Activated T-cell treated with anti-CD3 and anti-CD28 coated beads for 24 hours (primary cell): ENCODE measurements at places on chromosomes 5 and 9.

DNA sequence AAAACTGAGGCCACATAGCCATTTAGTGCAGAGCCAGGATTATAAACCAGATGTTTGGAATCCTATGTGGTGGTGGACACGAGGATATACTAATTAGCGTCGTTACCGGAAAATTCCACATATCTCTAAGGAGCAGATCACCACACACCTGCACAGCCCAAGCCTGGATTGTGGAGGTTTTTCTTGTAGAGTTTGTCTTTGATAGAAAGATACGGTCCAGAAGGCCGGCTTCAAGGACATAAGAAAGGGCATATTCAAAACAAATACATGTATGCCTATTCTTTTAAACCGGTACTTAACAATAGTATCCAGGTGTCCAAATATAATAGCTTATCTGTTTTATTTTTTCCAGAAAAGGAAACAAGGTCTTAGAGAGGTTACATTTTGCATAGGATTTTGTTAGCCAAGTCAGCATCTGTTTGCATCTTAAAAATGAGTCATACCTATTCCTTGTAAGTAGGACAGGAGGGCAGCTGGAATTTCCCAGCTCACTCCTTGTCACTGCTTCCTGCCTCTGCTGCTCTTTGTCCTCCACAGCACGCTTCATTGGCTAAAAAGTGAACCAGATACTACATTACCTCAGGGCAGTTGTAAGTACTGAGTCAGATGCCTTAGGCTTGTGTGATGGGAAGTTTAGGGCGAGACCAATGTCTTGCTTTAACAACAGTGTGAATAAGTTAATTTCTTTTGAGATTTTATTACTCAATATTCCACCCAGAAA lies 3.6 kb downstream of the TMC1 start:
- peak; percentile 23 for DNase-seq

DNA sequence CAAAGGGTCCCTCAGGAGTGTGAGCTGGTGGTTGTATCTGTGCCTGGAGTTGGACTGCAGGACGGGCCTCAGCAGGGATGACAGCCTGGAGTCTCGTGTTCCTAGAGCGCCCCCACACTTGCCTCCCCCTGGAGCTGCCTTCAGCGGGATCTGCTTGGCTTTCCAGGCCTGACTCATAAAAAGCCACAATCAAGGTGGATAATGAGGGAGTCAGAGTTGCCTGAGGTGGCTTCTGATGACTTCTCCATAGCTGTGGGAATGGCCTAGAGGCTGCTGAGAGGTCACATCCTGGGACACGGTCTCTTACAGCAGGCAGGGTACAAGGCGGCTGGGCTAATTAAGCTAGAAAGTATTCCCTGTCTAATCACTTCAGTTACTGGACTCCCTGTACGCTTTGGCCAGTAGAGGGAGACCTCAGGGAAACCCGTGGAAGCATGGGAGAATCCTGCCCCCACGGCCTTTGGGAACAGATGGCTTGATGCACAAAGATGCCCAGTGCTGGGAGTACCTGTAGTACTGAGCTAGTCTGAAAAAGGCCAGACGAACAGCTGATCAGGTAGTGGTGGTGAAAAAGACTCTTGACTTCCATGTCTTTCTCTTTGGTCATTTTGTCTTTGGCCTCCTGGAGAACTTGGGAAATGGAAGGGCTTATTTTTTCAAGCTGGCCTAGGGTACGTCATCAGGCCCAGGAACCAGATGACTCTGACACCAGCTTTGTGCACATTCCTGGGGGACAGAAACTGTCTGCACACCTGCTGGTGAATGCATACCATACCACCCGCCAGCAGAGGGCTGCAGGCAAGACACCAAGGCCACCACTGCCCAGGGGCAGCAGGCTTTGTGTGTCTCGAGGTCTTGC lies 16.1 kb upstream of the FRRS1L start:
- DNase-seq = no peak

GRCh38 chr5:73867345-73868335 lies 241.6 kb downstream of the ARHGEF28 start:
- DNase-seq = no peak

DNA sequence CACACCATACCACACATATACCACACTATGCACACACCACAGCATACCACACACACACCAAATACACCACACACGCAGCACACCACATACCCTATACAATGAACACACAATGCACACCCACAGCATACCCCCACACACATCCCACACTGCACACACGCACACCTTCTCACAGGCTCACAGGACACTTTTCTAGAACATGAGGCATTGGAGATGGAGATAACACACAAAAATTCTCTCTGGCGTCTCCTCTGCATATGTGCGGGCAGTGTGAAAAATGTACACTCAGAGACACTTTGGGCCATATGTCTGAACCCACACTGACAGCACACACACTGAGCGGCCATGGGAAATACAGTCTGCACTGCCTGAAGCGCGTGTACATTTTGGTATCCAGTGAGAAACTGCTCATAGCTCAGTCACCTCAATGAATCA lies 278.1 kb downstream of the GADD45G start:
- no peak for DNase-seq

GRCh38 chr5:50665091-50665490 lies 1.3 kb upstream of the PARP8 start:
- no peak for DNase-seq

DNA sequence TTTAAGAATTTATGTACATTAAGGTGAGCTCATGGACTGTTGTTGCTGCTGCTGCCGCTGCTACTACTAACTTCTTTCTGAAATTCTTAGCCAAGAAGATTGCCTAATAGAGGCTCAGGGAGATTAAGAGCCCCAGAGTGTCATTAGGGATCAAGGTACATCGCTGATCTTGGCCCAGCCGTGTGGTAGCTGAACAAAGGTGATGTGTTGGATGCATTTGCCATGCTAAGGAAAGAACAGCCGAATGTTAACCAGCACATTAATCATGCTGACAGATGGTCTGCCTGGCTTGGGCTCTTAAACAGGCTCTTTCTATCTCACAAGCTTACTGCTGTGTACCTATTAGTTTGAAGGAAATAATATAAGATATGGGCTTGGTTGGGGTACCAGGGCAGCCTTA lies 137.1 kb downstream of the KCTD16 start:
- DNase-seq = no peak

DNA sequence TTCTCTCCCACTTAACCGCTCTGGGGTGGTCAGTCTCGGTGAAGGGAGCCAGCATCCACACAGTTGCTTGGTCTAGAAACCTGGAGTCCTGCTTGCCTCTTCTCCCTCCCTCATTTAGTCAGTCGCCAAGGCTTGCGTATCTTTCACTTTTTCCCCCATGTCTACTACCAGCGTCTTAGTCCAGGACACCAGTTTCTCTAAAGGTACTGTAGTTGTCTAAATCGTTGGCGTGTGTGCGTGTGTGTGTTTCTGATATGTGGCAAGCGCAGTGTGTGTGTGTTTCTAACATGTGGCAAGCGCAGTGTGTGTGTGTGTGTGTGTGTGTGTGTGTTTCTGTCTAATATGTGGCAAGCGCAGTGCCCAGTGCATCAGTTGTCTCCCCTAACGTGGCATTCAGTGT lies 641 bp downstream of the ATP6V1G1 start:
- no peak for DNase-seq

GRCh38 chr9:137244486-137245449 lies 3.7 kb downstream of the TUBB4B start:
- no peak for DNase-seq

DNA sequence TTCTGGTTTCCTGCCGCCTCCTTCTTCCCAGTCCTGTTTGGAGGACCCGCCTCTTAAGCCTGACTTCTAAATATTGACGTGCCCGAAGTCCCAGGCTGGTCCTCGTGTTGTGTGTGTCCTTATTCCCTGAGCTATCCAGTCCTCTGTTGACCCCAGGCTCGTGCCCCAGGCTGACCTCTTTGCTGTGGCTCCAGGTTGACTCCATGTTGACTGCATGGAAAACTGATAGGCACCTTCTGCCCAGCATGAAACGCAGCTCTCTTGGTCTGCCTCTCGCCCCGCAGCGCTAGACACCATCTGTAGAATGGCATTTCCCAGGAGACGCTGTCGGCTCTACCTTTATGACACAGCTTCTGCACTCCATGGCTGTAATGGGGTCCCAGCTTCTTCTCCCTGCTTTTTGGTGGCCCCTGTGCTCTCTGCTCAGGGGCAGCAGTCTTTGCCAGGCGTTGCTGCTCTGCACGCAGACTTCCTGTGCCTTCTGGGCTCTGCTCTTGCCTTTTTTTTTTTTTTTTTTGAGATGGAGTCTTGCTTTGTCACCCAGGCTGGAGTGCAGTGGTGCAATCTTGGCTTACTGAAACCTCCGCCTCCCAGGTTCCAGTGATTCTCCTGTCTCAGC lies 28.4 kb downstream of the EHMT1 start:
- DNase-seq = no peak

GRCh38 chr5:129547137-129547536 lies 87.0 kb downstream of the ADAMTS19 start:
- no peak for DNase-seq

GRCh38 chr9:116288658-116289057 lies 135.1 kb downstream of the PAPPA start:
- DNase-seq = no peak

DNA sequence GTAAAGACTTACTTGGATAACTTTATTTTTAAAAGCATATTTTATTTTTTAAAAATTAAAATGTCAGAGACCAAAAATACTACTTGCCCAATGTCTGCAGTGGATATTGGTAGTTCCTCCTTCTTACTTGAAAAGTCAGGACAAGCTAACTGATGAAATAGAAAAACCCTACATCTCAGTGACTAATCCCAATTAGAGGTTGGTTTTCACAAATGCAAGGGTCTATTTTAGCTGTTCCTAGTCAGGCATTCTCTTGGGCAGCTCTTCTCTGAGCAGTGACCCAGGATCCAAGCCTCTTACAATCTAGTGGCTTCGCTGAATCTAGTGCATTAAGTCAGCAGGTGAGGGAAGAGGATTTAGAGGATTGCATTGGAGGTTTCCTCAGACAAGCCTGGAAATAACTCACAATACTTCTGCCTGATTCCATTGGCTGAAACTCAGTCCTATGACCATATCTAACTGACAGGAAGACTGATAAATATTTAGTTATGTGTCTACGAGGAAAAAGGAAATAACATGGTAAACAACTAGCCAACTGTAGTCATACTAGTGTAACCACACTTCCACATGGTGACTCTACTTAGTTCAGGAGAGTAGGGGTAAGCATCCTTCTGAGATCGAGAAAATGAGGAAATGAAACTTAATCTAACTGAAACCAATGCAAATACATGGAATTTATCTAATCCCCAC lies 34.2 kb upstream of the MIER3 start:
- DNase-seq = no peak

- DNase-seq = no peak
Observed at GRCh38 chr5:72653586-72653985, 146.4 kb upstream of the ZNF366 start.

DNA sequence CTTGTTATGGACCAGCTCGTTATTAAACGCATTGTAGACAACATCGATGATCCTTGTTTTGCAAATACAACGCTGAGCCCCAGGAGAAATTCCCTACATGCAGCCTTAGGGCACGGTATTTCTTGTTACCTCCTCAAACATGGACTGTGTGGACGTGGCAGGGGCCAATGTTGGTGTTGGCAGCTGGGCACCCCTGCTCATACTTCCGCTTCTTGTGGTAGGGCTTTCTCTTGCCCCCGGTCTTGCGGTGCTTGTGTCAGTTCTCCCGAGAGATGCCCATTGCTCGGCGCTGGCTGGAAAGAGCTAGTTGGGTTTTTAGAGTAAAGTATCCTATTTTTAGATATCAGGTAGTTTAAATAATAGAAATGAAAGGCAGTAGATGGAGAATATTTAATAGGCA lies 45.5 kb downstream of the UBAP1 start:
- DNase-seq = no peak

GRCh38 chr9:2469681-2470221 lies 151.8 kb upstream of the VLDLR start:
- no peak for DNase-seq

GRCh38 chr5:6302684-6303083 lies 75.7 kb downstream of the MED10 start:
- DNase-seq = no peak

GRCh38 chr9:114500697-114501292 lies 4.5 kb downstream of the WHRN start:
- no peak for DNase-seq

DNA sequence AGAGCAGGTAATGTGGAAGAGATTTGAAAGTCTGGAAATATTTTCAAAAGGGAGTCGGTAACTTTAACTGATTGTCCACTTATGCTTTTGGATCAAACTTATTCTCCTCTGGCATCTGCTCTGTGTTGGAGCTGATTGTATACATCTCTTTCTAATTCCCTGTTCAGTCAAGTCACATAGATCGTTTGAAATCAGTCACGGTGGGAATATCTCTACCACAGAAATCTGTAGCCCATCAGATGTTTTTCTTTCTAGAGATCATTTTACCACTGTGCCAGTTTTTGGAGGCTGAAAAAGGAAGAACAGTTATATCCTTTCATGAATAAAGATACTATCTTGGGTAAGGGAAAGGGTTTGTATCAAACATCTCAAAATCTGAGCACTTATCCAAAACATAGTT lies 1853.3 kb downstream of the EFNA5 start:
- DNase-seq = no peak

GRCh38 chr5:173733831-173734501 lies 117.5 kb upstream of the BOD1 start:
- no peak for DNase-seq

- no peak for DNase-seq
Observed at GRCh38 chr5:126809916-126810315, 33.0 kb downstream of the LMNB1 start.

- DNase-seq = no peak
Observed at GRCh38 chr5:144024545-144024944, 145.9 kb downstream of the YIPF5 start.

DNA sequence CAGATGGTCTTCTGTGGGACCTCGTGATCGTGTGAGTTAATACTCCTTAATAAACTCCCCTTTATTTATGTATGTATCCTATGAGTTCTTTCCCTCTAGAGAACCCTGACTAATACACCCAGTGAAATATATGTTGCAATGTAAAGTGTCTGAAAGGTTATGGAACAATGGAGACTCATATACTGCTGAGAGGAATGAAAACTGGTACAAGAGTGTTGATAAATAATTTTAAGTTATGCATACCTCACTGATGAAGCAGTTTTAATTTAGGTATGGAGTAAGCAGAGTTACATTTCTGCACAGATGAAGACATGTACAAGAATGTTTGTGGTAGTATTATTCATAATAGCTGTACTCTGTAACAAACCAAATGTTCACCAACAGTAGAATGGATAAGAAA lies 438.3 kb downstream of the TAF11L14 start:
- DNase-seq = no peak

DNA sequence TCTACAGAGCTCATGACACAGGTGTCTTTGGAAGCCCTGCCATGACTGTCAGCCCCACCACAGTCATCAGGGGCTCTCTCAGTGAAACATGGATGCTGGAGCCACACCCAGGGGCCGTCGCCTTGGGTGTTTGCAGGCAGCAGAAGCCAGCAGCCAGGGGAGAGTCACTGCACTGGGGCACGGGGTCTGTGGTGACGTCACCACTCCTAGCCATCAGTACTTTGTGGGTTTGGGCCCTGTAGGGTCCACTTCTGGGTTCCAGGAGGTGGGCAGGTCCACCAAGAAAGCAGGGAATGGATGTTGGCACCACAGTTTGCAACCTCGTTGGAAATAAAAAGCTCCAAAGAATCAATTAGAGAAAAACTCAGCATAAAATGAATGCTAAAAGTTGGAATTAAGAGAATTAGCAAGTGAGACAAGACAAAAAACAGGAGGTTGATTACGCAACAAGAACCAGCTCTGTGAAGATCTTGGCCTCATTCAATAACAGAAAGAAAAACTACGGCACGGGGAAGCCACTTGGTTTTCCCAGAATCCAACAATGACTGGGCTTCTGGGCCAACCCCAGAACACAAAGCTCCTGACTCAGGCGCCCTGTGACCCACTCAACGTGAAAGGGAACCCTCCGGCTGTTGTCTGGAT lies 34.3 kb downstream of the MED10 start:
- DNase-seq = no peak
